ENCODE measurements at places on chromosomes 12 and 14.
A peak's percentile ranks its signal among the peaks of the same experiment; 100 is the strongest.

DNA sequence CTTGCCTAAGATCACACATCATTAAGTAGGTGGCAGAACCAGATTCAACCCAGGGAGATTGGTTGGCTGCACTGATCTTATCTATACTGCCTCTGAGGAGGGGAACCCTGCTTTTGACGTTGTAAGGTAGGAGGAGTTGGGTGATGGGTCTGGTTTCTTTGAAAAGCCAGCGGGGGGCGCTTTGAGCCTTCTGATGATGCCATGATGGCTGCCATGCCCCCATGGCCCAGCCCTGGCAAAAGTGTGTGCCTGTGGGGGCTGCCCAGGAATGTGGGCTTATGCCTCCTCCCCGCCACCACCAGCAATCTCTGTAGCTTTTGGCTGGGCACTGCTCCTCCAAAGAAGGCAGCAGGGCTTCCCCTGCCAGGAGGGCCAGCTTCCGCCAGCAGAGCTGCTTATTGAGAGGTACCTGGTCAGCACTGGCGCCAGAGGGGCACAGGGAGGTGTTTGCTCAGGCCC lies 224.3 kb downstream of the SLC41A2 start:
- DNase-seq = no peak

DNA sequence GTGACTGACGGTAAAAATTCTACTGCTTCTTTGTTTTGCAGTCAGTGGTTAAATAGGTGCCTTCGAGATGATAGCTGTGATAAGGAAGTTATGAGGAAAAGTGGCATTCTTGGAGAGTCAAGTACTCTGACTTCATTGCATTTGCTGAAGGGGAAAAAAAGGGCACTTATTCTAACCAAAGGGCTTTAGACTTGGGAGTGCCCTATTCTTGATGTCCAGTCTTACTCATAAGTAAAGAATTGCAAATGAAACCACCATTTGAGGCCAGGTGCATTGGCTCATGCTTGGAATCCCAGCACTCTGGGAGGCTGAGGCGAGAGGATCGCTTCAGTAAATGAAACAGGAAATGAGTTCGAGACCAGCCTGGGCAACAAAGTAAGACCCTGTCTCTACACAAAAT lies 40.3 kb downstream of the BRAP start:
- DNase-seq = no peak

- DNase-seq = no peak
Measured at GRCh38 chr12:96063046-96063445, 27.7 kb upstream of the LTA4H start.

DNA sequence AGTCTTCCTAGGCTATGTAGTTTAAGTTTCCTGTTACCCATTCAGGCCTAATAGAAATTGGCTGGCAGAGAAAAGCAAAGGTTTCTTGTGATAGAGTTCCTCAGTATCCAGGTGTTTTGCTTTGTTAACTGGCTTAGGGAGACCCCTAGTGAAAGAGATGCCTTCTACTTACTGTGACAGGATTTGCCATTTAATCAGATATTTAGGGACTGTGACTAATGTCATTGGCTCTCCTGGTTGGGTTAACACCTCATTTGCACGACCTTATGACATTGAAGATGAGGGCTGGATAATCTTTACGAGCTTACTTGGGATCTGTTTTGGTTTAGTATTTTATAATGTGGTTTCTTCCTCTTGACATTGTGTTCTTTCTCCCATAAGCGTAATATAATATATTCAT lies 5.8 kb downstream of the MON2 start:
- no peak for DNase-seq

DNA sequence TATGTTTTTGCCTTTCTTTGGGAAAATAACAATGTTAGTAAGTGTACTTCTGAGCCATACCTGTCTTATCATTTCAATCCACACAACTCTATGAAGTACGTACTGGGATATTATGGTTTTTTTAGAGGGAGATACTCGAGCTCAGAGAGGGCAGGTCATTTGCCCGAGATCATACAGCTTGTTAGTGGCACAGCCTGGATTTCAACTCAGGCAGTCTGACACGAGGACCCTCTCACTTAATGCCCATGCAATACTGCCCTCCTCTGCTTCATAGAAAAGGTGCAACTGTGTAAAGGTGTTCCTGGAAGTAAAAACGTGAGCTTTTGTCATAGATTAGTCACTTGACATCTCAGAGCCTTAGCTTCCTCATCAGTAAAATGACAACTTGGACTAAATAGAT lies 128.0 kb downstream of the NDUFA12 start:
- DNase-seq = peak; percentile 44

DNA sequence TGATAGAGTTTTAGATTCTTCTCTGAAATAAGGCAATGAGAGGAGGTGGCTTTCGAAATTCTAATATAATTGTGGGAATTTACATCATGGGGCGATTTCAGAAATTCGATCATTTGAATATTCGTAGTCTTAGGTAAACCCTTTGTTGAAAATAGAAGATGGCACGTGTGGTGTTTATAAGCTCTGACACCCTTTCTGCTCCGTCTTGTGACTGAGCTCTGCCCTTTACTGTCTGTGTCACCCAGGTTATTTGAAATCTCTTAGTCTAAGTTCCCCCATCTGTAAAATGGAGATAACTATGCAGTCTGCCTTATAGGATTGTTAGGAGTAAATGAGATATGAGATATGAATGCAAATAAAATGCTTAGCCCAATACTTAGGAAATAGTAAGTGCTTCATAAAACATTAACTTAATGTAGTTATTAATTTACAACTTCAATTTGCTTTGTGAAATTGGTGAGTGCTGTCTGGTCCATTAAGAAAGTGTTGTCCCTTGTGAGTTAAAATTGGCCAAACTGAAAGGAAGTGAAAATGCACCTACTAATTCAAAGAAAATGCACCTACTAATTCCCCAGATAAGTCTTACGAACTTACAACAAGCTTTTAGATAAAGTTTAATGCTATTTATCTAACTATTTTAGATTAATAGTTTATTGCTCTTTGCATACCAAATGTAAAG lies 1.5 kb downstream of the BMAL2 start:
- DNase-seq = no peak

GRCh38 chr12:96228566-96229248 lies 34.5 kb downstream of the ELK3 start:
- no peak for DNase-seq

- DNase-seq = no peak
Measured at GRCh38 chr12:59873136-59873535, 277.3 kb downstream of the SLC16A7 start.

- DNase-seq = no peak
Measured at GRCh38 chr12:116558280-116559161, 660 bp upstream of the MAP1LC3B2 start.

- DNase-seq = no peak
Measured at GRCh38 chr14:90302529-90303303, 29.0 kb downstream of the NRDE2 start.

DNA sequence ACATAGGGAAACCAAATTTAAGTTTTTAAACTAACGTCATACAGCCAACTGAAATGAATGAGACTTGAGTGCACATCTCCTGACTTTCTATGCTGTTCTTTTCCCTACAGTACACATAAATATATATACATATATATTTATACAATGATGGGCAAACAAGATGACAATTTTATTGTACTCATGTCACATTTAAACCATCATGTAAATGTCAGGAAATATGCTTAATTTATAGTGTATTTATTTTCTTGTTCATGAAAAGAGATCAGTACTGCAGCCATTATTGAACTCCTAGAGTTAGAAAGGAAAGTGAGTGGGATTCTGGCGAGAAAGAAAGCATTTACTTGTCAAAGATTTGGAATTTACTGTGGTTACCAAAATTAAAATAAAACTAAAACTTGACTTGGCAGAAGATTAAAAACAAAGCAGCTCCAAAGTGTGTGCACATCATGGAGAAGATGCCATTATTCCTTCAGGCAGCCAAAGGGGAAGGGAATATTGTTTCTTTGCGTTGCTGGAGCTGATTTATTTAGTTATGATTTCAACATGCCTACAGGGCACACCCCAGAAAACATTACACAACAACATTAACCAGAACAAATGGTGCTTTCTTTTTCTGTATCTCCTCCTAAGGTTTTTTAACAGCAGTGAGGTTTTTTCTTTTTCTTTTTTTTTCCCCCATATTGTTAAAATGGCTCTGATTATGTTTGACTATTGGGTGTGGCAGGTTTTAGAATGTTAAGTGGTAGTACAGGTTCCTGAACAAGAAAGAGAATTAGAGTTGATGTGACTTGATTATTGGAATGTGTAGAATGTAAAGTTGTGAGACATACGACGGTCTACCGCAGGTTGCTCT lies 144.6 kb downstream of the RAD51B start:
- DNase-seq = peak; percentile 44

GRCh38 chr14:22555384-22556011 lies 33.5 kb downstream of the DAD1 start:
- DNase-seq = no peak

DNA sequence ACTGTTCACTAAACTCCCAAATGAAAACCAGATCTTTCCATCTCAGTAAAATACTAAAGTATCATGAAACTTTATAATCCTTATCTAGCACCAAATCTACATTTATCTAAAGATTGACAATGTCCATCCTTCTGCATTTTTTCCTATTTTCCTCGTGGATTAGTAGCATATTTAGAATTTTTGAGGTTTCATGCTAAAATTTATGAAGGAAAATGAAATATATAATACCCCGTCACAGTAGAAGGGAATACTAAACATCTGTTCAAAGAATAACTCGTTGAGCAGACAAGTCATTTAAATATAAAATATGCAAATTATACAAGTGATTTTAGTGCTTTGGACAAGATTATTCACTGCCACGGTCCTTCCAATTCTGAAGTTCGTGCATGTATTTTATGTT lies 122.7 kb upstream of the SLCO1C1 start:
- DNase-seq = no peak

DNA sequence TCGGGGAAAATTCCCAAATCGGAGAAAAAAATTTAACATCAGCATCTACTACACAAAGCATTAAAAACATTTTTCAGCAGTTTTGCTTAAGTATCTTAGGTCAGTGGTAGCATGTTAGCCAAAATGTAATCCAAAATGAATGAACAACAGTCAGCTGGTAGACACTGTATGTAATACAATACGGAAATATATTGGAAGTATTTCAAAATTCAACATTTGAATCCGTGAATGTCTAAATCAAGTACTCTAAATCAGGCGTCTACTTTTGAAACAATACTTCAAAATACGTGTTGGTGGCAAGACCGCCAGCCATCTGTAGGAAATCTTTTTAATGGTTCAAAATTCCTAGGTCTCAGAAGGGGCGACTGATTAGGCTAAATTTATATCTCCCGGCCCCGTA lies 1.1 kb downstream of the SCAF11 start:
- DNase-seq = no peak

DNA sequence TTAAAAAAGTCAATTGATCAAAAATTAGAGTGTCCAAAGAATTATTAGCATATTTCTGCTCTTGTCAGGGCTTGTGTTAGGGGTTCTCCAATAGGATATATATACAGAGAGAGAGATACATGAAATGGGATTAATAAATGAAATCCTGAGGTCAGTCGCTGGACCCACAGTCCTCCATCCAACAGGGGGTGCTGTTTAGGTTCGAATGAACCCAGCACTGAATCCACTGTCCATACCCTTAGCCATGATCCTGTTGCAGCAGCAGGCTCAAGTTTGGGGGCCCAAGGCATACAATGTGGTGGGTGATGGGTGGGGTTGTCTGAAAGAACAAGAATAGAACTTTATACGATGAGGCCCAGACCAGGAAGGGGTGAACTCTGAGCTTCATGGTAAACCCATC lies 780 bp upstream of the MYO1H start:
- DNase-seq = no peak

DNA sequence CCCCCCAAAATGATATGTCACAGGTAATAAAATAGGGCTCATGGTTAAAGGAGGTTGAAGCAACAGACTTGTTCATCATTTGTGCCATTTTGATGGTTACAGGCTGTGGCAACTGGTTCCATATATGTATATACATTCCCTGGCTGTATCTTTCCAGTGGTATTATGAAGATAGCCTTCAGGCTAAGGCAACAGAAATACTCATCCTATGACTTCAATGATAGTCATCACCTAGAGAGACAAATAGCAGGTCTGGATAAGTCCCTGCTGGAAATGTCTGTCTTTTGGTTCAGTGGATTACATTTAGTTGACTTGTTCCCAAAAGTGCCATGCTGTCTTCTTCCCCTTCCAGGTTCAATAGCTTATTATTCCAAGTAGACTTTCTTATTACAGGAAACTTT lies 997.4 kb downstream of the FLRT2 start:
- no peak for DNase-seq

- no peak for DNase-seq
Measured at GRCh38 chr14:79057333-79057732, 887.2 kb downstream of the NRXN3 start.

GRCh38 chr14:23572836-23573235 lies 5.2 kb upstream of the AP1G2 start:
- peak; percentile 1 for DNase-seq

- peak; percentile 27 for DNase-seq
Measured at GRCh38 chr12:85441741-85442140, 161.7 kb downstream of the ALX1 start.

GRCh38 chr14:101791919-101792572 lies 30.5 kb downstream of the PPP2R5C start:
- DNase-seq = no peak
